Activated CD8-positive, alpha-beta memory T cell treated with anti-CD3 and anti-CD28 coated beads for 24 hours (primary cell): ENCODE measurements at places on chromosomes 4 and X.
A peak's percentile ranks its signal among the peaks of the same experiment; 100 is the strongest.

- DNase-seq: no peak
Observed at GRCh38 chr4:55312489-55313101, 33.4 kb upstream of the SRD5A3 start.

DNA sequence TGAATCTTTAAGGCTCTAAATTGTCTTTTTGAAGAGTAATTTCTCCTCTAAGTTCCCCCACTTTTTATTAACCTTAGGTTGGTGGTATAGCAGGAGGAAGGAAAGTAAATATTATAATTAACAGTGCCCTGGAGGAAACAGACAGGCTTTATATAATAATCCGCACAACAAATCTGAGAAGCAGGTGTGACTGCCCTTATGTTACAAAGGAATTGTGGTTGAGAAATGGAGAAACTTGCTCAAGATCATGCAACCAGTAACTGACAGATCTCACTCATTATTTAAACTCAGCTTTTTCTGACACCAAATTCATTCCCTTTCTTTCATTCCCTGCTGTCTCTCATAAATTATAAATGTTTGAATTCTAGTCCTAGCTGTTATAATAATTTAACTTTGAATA is 282.0 kb downstream of the PPP3CA start:
- no peak for DNase-seq

GRCh38 chrX:87468941-87469340 is 48.7 kb upstream of the KLHL4 start:
- no peak for DNase-seq

DNA sequence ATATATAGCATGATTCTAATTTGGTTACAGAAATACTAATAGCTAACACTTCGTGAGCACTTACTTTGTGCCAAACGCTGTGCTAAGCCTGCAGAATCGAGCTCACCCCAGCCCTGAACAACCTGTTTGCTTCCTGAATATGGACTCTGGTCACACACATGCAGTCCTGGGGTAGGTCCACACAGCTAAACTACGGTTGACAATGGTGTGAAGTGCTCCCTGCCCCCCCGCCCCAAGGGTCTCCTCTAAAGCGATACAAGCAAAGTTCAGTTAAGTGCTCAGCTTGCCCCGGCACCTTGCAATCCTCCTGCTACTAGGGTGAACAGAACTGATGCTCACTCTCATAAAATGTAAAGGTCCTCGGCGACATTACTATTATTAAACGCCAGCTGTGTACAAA is 879 bp downstream of the FOXP3 start:
- no peak for DNase-seq

GRCh38 chrX:135977611-135978010 is 3.8 kb upstream of the MMGT1 start:
- DNase-seq: no peak

GRCh38 chr4:156473151-156473550 is 498.4 kb downstream of the PDGFC start:
- DNase-seq: no peak

GRCh38 chr4:139083956-139084803 is 68.6 kb downstream of the NOCT start:
- peak; percentile 91 for DNase-seq

- DNase-seq: no peak
Observed at GRCh38 chr4:32172086-32172485, 1451.9 kb downstream of the PCDH7 start.

DNA sequence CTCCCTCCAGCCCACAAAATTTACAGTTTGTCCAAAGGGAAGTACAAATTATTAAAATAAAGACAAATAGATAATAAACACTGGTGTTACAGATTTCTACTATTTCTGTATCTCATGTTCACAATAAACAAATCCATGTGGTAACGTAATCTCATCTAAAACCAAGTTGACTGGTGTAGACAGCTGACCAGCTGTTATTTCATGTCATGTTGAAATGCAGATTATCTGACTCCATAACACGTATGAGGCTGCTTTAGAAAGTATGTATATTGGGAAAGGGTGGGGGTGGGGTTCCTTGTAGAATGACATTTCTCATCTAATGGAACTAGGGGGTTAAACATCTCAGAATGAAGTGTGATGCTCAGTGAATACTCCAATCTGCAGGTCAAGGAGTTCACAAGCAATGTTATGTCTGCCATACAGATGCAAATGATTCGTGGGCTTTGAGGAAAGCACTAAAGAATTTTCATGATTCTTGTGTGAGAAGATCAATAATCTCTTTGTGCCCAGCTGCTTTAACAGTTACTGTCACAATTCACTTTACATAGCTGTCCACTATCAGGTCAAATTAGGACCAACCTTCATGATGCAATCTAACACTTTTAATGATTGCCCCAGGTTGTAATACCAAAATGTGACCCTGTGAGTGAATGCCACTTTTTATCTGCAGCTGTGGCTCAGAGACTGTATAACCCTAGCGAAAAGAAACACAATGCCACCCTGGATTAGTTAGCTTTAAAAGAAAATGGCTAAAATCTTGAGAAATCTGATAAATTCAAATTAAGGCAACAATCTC is 114.0 kb downstream of the ENOX2 start:
- DNase-seq: no peak

DNA sequence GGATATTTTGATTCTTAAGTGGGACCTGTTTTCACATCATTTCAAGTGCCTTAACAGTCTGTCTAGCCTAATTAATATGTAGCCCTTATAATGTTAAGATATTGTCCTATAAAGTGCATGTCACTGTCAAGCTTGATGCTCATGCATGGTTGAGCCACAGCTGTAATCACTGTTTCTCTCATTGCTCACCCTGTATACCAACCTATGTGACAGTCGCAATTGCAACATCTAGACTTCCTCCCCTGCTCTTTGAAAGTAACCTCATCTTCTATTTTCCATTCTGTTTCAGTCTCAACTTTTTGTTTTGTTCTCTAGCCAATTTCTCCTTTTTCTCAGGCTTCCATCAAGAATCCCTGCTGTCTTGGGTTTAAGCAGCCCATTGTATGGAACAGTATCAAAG is 24.4 kb upstream of the MSL3 start:
- no peak for DNase-seq

- no peak for DNase-seq
Observed at GRCh38 chrX:123230798-123231197, 46.7 kb downstream of the GRIA3 start.

DNA sequence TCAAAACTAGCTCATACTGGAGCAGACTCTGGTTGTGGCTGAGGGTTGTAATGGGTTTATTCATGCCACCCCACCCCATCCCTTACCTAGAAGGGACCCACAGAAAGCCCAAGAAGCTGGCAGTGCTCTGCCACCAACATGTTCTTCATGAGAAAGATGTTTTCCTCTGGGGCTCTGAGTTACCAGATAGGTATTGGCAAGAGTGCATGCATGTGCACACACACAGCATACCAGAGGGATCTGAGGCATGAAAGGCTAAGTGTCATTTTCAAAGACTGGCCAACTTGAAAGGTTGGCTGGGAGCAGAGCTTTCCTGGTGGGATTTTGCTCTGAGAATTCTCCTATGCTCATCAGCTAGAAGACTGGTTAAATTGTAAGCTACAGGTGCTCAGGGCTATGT is 65.2 kb downstream of the PHOX2B start:
- no peak for DNase-seq

DNA sequence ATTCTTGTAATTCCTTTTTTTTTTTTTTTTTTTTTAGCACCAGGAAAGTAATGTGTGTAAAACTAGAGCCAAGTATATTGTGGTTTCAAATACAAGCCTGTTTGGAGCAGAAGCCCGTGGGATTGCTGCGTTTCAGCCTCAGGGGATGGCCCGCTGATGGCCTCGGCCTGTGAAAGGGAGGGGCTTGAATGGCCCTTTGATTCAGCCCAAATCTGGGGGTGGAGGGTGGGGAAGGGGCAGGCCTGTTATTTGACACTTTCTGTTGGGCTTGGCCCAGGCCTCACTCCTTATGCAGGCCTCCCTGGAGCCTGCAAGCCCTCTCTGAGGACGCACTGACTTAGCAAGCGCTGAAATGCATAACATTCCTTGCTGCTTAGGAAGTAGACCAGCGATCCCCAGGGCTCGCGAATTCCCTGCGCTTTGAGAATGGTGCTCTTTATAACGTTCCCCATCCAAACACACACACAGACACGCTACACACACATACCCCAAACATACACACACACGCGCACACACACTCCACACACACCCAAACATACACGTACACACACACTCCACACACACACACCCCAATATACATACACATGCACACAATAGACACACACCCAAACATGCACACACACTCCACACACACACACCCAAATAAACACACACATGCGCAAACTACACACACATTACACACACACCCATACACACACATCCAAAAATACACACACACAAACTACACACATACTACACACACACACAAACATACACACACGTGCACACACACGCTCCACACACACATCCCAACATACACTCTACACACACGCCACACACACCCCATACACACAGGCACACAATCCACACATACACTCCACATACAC is 29.6 kb downstream of the TLR10 start:
- DNase-seq: no peak

- DNase-seq: no peak
Observed at GRCh38 chr4:4772534-4772933, 86.9 kb upstream of the MSX1 start.

DNA sequence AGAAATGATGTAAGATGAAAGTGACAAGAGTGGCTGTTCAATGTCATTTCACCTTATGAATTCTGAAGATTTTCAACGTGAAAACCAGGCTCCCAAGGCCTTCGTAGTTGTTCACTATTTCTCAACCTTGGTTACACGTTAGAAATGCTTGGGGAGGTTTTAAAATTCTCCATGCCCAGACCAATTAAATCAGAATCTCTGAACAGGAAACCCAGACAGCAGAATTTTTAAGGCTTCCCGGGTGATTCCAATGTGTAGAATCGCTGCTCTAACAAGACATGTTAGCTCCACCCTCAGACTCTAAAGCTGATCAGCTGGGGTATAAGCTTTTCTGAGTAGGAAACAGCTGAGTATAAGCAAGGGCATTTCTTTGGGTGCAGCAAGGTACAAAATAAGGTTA is 160.4 kb upstream of the TET2 start:
- DNase-seq: no peak

GRCh38 chr4:168876106-168876505 is 133.9 kb downstream of the CBR4 start:
- DNase-seq: no peak

- DNase-seq: no peak
Observed at GRCh38 chrX:35625714-35626113, 172.4 kb upstream of the MAGEB16 start.

DNA sequence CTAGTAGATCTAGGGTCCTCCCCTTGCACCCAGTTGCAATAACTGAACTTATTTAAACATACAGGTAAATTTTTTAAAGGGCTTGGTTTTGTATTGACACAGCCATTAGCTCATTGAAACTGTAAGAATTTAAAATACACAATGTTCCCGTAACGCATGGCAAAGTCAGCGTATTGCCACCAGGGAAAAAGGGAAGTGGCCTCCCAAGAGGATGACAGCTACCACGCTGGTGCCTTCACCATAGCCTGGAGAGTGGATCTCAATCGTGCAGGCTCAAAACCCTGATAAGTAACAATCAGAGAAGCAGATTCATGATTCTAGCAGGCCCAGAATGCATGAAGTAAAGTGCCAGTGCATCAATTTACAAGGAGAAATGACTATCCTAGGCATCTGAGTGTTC is 49.4 kb upstream of the RELL1 start:
- DNase-seq: no peak

DNA sequence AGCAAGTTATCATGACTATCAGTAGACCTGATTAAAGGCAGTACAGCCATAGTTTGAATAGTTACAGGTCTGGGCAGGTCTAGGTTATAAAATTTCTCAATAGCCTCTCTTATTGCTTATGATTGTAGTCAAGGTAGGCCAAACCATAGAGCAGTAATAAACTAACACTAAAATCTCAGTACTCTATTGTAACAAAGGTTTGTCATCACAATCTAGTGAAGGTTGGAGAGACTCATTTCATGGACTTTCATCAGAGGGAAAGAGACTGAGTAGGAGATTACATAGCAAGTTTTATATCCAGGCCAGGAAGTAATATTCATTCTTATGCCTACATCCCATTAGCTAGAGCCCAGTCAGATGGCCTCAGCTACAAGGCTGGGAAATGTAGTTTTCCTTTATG is 141.0 kb downstream of the ASB9 start:
- DNase-seq: no peak

- no peak for DNase-seq
Observed at GRCh38 chr4:4848540-4848939, 10.9 kb upstream of the MSX1 start.

DNA sequence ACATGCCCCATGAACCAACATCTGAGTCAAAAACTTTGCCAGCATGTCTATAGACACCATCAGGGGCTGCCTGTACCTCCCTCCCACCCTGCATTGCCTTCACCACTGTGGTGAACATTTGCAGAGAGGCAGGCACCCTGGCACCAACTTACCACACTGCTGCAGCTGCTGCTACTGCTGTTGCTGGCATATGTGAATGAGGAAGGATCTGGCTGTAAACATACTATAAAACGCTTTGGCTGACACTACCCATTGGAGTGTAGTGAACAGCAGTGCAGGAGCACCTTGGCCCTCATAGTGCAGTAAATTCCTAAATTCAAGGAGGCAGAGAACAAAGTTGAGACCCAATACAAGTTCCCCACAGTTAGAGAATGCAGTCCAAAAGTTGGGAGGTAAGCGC is 90.6 kb upstream of the SPIN4 start:
- DNase-seq: no peak

GRCh38 chr4:183751106-183751505 is 92.0 kb downstream of the TRAPPC11 start:
- no peak for DNase-seq

- no peak for DNase-seq
Observed at GRCh38 chr4:8084712-8085490, 73.7 kb downstream of the ABLIM2 start.

DNA sequence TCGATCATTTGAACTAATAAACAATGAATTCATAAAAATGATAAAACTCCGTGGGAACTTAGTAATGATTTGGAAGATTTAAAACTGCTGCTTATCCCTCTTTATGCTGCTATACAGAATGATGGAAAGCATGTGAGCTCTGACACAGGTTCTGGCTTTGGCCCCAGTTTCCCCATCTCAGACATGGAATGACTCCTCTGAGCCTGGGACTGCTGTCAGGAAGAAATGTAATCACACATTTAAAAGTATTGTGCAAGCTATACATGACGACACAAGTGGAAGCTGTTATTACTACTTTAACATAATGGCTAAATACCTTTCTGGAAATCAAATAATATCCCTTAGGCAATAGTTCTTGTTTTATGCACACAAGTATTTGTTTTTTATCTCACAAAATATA is 161.7 kb downstream of the DCHS2 start:
- no peak for DNase-seq

- no peak for DNase-seq
Observed at GRCh38 chrX:15522464-15522863, 21.9 kb downstream of the BMX start.

- no peak for DNase-seq
Observed at GRCh38 chr4:26584725-26585124, 841 bp downstream of the TBC1D19 start.

DNA sequence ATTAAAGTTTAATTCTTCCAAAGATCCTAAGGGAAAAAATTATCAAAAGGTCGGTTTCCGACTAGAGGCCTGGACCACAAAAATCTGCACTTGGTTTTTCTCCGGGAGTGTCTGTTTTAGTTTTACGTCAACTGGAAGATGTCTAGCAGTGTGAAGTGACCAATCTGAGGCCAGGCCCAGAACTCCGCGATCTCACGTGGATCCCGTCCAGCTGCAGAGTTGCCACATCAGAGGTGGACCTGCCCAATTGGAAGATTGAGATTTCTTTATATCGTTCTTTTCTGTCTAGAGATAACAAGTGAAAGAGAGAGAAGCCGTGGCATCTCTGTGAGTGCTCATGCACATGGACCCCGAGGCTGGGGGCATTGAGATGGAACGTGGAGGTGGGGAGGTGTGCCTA is 115.8 kb downstream of the AFF1 start:
- no peak for DNase-seq

GRCh38 chr4:175930471-175930870 is 118.4 kb upstream of the GPM6A start:
- DNase-seq: no peak
